ENCODE measurements at places on chromosomes 2 and 18.

- no peak for DNase-seq
Measured at GRCh38 chr18:8899000-8899399, 193.6 kb downstream of the MTCL1 start.

DNA sequence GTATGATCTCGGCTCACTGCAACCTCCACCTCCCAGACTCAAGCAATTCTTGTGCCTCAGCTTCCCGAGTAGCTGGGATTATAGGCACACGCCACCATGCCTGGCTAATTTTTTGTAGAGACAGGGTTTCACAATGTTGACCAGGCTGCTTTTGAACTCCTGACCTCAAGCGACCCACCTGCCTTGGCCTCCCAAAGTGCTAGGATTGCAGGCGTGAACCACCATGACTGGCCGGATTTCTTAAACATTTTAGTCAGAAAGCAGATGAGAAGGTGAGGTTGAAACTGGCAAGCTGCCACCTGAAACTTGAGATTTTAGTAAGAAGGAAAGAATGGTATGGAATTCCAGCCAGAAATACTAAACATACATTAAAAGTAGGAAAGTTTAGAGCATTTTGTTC lies 31.9 kb downstream of the KLHL23 start:
- no peak for DNase-seq

DNA sequence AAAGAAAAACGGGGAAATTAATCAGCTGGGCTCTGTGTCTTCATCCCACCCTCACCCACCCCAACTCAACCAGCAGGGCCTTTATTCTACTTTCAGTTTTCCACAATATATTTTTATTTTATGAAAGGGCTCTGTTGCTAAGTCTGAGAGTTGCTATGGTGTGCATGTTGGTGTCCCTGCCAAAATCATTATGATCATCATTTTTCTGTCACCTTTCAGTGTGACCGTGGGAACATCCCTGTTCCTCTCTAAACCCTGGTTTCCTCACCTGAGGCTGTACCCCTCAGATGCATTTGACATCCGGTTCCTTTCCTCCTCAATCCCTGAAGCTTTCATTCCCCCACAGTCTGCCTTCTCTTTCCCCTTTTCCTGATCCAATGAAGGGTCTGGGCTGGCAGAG lies 180.5 kb downstream of the ZFP36L2 start:
- DNase-seq = no peak

GRCh38 chr2:178517496-178517895 lies 37.2 kb downstream of the PLEKHA3 start:
- no peak for DNase-seq

DNA sequence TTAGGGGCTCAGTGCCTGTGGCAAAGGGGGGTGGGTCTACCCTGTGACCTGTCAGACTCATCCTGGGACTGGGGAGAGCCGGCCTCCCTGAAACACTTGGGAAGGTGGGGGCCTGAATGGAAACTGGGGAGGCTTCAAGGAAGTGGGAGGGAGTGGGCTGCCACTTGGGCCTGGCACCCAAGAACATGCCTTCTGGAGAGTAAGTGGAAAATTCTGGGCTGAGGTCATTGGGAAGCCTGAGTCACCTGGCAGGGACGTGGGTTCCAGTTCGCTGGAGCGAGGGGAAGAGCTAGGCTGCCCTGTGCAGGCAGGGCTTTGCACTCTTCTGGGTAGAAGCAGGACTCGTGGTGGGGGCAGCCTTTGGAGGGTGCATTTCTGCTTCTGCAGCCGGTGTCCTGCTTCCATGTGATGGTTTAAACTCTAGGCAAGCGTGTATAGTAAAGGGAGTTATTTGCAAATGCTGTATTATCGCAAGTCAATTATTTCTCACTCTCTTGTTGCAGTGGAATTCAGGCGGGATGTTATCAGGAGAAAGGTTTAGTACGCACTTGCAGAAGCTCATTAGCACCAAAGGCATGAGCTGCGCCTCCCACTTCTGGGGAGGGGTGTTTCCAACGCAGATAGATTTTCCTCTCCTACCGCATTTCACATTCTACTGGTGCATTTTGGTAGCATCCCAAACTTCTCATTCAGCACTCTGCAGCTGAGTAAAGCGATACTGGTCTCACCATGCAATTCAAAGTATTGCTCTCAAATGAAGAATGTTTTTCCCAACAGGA lies 3.8 kb downstream of the LRRFIP1 start:
- DNase-seq = no peak

- DNase-seq = no peak
Measured at GRCh38 chr2:133249362-133249761, 318.9 kb downstream of the NCKAP5 start.

DNA sequence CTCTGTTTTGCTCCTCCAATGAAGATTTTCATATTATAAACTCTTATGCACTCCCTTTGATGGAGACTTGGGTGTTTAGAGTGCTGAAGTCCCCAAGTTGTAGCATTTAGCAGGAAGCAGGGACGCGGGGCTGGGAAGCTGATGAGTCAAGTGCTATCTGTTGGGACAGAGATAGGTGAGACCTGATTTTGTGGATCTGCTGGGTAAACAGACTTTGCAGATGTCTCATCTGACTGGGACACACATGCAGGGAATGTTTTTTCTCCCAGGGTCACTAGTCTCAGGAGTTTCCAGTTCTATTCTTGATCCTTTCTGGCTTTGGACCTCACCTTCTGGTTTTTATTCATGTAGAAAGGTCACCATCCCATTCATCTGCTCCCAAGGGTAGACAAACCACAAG lies 79.7 kb upstream of the ACAA2 start:
- DNase-seq = peak; percentile 21

DNA sequence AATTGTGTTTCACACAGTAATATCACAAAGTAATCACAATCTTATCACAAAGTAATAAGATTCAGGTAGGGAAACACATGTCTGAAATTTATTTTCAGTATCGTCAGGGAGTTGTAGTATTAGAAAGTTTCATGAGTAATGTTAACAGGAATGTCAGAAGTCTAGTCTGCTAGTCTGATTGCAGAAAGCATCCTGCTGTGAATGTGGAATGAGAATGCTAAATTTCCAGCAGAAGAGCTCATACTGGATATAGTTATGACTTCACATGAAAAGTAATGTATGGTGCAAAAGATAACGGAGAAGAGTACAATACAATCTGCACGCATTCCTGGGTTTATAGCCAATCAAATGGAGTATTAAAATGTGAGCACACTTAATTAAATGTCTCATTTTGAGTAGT lies 494.7 kb upstream of the SETBP1 start:
- no peak for DNase-seq

- DNase-seq = peak; percentile 70
Measured at GRCh38 chr2:118049140-118049815, 35.4 kb upstream of the CCDC93 start.

GRCh38 chr2:160924936-160925353 lies 235.3 kb upstream of the TANK start:
- no peak for DNase-seq

DNA sequence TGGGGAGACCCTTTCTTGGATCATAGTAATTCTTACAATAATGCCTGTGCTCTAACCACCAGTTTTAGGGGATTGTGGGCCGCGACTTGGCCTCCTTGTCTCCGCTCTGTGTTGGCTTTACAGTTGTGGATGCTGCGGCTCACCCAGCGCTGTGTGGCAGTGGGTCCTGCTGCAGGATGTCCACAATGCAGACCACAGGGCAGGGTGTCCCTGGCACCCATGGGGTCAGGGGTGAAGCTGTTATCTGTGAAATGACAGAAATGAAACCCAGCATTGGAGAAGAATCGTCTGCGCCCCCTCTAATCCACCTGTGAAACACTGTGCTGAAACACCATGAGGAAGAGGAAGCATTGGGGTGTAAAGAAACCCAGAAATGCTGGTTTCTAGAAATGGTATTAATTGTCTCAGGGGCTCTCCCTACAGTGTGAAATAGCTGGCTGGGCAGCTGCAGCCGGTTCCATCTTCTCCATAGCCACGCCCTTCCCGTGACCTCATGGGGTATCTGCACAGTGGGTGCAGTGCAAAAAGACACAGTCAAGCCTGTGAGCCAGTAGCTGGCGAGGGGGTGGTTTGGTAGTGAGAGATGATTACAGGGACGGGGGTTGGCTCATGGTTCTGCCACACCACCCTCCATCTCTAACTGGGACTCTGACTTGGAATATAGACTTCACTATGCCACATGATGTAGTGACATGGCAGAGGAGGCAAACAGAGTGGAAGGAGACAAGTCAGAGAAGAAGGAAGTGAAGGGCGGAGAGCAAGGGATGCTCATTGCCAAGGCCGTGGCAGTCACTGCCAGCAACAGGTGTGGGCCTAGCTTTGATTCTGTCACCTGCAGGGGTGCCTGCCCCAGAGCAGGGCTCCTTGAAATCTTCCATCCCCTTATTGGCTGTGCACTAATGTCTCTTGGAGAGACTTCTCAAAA lies 16.2 kb downstream of the INPP4A start:
- no peak for DNase-seq

DNA sequence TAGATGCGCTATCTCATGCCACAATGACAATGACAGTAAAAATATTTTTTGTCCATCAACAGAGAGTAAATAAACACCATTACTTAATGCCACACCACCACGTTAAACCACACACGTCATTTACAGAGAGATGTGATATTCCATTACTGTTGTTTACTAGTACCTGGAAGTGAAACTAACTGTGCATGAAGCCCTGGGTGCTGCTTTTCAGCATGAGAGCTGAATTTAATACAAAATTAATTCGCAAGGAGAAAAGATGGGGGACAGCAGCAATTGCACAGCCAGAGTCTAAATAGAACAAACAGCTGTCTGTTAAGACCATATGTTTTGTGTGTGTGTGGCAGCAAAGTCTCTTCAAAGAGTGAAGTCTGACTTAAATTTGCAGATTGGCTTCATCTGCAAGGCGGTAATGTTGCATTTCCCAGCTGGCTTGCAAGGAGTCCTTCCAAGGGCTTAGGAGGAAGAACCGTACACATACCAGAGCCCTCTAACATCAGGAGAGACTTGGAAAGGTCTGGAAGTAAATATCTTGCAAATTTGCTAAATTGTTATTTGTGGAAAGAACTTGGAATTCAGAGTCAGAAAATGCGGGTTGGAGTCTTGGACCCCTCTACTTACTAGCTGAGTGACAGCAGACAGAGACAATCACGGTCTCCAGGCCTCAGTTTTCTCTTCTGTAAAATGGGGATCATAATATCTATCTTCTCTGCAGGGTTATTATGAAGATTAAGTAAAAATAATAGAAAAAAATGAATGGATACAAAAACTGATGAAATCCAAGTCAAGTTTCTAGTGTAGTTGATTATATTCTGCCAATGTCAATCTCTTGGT lies 127.6 kb downstream of the ALPK2 start:
- DNase-seq = no peak

- no peak for DNase-seq
Measured at GRCh38 chr2:73886357-73886756, 6.5 kb upstream of the ACTG2 start.

DNA sequence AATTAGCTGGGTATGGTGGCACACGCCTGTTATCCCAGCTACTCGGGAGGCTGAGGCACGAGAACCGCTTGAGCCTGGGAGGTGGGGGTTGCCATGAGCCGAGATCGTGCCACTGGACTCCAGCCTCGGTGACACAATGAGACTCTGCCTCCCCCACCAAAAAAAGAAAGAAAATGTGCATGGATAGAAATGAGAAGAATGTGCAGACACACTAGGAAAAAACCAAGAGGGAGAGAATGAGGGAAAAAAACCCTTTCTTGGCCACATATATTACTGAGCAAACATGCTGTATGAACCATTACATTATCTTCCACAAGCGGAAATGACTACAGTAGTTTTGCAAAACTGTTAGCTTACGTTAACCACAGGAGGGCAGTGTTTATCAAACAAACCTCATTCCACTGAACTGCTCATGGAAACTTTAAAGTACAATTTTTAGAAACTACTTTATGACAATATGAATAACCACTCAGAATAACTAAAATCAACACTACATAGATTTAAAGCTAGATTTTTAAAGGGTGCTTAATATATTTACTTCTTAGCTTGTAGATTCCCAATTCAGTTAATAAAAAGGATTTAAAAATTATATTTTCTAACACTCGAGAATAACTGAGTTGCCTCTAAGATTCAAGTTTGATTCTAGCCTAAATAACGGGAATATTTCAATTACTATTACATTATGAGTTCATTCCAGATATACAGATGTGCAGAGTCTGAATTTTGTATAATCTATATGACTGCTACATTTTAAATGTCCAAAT lies 26.4 kb downstream of the ASXL2 start:
- DNase-seq = peak; percentile 69

GRCh38 chr2:46277431-46278190 lies 19.6 kb upstream of the EPAS1 start:
- DNase-seq = no peak

- no peak for DNase-seq
Measured at GRCh38 chr2:7029291-7030059, 112.3 kb downstream of the RNF144A start.

DNA sequence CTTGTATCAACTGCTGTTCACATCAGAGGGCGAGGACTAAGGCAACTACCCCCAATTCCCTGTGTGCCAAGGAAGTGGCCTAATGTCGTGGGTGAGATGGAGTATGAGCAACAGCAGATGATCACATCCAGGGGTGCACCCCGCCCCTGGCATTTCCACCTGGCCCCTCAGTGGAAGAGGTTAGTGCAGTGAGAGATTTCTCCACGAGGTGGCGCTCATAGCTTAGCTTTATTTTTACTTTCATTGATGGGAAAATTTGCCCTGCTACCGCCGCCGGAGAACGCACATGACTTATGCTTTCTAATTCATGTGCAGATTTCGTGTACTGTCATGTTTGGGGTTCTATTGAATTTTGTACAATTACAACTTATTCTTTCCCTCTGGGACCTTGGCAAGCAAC lies 470.6 kb upstream of the MEX3C start:
- DNase-seq = peak; percentile 49

DNA sequence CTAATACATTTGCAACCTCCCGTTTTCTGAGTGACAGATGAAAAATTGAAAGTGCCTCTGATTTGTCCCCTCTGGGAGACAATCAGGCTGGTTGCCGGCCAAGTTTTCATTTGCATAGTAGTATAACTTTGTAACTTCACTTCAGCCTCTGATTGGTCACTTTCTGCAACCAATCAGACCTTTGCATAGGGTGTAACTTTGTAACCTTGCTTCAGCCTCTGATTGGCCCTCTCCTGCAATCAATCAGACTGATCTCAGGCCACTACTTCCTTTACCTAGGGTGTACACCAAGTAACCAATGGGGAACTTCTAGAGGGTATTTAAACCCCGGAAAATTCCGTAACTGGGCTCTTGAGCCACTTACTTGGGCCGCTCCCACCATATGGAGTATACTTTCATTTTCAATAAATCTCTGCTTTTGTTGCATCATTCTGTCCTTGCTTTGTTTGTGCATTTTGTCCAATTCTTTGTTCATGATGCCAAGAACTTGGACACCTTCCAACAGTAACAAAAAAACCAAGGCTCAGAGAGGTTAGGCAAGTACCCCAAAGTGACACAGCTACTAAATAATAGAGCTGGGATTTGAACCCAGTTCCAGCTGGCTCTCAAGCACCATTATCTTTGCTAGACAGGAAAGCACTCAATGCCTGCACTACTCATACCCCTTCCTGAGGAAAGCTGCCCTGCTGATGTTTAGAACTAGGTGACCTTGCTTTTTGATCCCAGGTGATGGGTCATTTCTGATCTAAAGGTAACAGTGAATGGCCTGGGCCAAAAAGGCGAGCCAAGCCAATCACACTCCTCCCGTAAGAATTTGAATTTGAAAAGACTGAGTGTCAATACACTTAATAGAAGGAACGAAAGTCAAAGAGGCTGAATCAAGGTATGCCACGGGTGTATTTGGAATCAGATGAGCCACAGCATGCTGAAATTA lies 10.9 kb upstream of the MYOM1 start:
- no peak for DNase-seq

- DNase-seq = no peak
Measured at GRCh38 chr18:2896990-2897389, 50.2 kb downstream of the EMILIN2 start.

GRCh38 chr18:45103319-45104048 lies 422.8 kb downstream of the SETBP1 start:
- no peak for DNase-seq

- no peak for DNase-seq
Measured at GRCh38 chr2:207481924-207482323, 47.8 kb upstream of the CREB1 start.

Data from urothelium cell line (cell line).